ENCODE measurements at places on chromosomes 2 and 18.

- no peak for DNase-seq
Measured at GRCh38 chr2:209008636-209009287, 415.1 kb upstream of the MAP2 start.

DNA sequence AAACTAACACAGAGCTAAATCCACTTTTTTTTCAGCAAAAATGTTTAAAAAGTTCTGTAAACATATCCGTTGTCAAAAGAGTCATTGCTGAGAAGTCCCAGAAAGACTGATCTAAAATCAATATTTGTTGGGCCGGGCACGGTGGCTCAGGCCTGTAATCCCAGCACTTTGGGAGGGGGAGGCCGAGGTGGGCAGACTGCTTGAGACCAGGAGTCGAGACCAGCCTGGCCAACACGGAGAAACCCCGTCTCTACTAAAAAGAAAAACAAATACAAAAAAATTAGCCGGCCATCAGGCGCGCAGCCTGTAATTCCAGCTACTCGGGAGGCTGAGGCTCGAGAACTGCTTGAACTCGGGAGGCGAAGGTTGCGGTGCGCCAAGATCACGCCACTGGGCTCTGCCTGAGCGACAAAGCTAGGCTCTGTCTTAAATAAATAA lies 1.4 kb downstream of the OLA1 start:
- DNase-seq: no peak

- no peak for DNase-seq
Measured at GRCh38 chr2:45289997-45290709, 280.9 kb upstream of the SIX2 start.

DNA sequence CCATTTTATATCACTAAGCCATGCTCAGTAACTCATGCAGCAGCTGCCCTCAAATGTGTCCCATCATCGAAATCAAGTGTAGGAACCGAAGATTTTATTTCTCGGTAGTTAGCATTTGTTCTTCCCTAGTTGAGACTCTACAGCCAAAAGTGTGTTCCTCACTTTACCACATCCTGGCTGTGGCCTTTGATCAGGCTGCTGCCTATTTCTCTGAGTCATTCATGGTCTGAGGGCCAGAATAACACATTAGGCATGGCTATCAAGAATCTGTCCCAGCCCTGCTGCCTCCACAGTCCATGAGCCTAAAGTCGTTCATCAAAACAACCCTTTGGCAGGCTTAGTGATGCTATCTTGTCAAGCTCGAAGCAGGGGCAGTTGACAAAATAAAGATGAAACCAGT lies 300.1 kb downstream of the TDRD15 start:
- no peak for DNase-seq

DNA sequence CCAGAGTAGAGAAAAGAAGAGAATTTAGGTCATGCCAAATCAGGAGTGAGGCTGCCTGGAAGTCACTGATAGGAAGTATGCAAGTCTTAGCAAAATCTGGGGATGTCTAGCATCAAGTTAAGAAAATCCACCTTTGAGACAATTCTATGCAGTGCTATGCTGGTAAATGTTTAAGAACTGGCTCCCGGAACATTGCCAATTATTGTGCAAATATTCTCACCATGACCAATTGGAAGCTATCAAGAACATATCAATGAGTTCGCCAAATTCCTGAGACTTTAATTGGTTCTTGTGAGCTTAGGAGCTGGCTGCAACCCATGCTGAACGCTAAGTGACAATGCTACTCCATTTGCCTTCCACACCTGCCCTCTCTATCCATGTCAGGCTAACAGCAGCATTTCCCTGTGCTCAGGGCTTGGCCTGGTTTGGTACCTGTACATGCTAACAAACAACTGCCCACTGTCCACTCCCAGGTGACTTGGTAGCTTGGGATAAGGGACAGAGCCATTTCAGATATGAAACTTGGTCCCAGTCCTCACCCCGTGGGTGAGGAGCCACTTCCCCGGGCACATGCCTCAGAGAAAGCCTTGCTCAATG lies 172.9 kb upstream of the KLHL29 start:
- no peak for DNase-seq

- DNase-seq: no peak
Measured at GRCh38 chr18:33239298-33239697, 201.2 kb downstream of the CCDC178 start.

DNA sequence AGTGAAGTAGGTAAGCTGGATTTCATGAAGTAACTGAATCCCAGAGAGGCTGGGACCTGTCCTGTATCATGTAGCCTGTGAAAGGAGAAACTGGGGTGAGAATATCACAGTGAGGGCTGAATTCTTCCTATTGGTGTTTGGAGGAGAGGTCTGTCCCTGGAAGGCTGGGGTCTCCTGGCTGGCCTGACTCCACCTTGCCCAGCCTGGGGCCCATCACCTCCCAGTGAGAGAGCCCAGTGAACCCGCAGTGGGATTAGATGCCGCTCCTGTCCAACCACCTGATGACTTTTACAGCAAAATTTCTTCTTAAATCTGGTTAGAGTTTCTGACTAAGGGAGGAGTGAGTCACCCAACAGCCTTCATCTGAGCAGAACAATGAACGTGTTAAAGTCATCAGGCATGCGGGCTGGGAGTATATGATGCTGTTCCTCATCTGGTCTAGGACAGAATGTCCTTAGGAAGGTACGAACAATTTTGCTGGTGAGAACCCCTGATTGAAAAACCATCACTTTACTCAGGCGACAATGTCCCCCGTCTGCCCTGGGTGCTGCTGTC lies 152.9 kb downstream of the LPIN1 start:
- DNase-seq: no peak

GRCh38 chr2:171320208-171320621 lies 113.6 kb downstream of the METTL8 start:
- no peak for DNase-seq

DNA sequence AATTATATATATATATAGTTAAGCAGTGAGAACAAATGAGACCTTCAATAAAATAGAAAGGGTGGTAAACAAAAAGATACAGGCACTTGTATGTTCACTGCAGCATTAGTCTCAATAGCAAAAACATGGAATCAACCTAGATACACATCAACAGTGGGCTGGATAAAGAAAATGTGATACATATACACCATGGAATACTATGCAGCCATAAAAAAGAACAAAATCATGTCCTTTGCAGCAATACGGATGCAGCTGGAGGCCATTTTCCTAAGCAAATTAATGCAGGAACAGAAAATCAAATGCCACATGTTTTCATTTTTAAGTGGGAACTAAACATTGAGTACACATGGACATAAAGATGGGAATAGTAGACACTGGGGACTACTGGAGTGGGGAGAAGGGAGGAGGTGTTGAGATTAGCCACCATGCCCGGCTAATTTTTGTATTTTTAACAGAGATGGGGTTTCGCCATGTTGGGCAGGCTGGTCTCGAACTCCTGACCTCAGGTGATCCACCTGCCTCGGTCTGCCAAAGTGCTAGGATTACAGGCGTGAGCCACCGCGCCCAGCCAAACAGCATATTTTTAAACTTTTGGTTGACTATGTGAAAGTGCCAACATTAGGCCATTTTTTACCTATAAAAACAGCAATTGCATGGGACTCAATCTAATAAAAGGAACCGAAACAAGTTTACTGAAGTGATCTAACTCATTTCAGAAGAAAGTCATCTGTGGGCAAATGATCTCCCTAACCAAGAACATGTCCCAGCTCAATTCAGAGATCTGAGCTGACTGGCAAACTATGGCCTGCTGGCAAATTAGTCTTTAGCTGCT lies 23.7 kb downstream of the ICA1L start:
- DNase-seq: no peak

- DNase-seq: no peak
Measured at GRCh38 chr2:238728330-238729260, 119.3 kb upstream of the TWIST2 start.

DNA sequence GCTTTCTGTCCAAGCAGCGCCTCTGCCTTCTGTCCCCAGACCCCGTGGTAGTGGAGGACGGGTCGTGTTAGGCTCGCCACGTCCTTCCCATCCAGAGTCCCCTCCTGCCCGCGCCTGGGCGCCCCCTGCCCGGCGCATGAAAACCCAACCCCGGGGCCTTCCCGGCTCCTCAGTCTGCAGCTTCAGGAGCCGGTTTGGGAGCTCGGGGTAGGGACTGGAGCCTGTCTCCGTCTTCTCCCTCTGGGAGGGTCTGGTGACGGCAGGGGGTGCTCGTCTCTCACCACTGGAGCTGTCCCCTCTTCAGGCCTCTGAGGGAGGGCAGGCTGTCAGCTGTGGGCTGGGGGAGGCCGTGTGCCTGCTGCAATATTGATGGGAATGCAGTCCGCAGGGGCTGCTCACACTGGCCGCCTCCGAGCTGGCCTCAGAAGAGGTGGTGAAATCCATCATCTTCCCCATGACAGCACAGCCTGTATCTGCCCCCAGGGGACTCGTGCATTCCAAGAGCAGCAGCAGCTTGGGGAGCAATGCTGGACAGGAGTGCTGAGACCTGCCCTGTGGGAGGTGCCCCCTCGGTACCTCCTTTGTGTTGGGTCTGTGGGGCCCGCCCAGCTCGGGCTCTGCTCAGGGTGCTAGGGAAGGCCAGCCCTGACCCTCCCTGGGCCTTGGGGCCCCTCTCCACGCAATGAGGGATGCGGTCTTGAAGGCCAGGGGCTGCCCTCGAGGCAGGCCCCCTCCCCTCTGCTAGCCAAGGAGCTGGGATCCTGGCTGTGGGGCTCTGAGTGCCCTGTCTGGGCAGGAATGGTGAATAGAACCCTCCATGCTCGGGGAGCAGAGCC lies 17.8 kb upstream of the KLHL30 start:
- DNase-seq: no peak

Data from CD4-positive, alpha-beta memory T cell (primary cell).